ENCODE measurements at places on chromosomes 12 and 14.

GRCh38 chr12:47223848-47224213 is 144.1 kb upstream of the AMIGO2 start:
- no peak for DNase-seq

GRCh38 chr12:71636704-71637115 is 26.9 kb downstream of the ZFC3H1 start:
- peak; percentile 28 for DNase-seq

DNA sequence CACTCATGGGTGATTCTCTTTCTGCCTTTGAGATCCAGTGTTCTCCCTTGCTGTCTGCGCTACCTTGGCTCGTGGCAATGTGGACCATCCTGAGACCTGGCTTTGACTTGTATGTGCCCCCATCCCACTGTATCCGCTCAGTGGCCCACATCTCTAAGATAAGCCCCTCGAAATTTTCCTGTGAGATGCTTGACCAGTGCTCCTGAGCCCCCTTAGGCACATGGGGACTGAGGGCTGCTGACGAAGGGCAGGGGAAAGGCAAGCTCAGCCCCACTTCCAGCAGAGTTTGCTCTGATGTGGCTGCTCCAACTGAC is 1.5 kb upstream of the NINJ2 start:
- no peak for DNase-seq

DNA sequence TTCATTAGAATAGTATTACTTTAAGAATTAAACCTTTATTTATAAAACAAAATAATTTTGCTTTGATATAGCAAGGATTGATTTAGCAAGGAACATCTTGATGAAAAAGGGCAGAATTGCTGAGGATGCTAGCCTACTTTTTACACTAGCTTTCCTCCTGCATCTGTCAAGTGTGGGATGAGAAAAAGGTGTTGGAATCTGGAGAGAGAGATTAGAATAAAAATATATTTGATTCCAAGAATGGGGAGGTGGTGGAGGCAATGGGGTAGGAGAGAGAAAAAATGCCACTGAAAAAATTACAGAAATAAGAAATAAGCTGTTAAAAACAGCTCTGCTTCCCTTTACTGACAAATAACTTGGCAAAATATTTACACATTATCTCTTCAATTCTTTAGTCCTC is 98.9 kb downstream of the NUMB start:
- DNase-seq: no peak

GRCh38 chr14:25055992-25056687 is 6.2 kb upstream of the STXBP6 start:
- DNase-seq: no peak

- DNase-seq: no peak
These were observed 27.5 kb upstream of the KRAS start for GRCh38 chr12:25278269-25278668.

- DNase-seq: peak; percentile 95
These were observed 99.4 kb downstream of the CRADD start for GRCh38 chr12:93776581-93777018.

GRCh38 chr12:64070454-64070853 is 151.6 kb downstream of the KICS2 start:
- no peak for DNase-seq

DNA sequence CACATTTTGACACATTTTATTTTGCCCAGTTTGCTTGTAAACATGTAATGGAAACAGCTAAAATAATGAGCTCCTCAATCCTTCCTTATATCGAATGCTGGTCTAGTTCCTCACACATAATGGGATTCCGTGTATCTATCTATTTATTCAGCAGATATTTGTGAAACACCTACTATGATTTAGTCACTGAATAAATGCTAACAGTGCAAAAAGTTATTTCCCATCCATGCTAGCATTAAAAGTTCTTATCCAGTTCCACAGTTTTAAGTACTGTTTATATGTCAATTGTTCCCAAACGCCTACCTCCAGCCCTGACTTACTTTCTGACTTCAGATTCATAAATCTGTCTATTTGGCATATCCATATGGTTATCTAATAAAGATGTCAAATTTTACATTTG is 1788.7 kb upstream of the FLRT2 start:
- no peak for DNase-seq

DNA sequence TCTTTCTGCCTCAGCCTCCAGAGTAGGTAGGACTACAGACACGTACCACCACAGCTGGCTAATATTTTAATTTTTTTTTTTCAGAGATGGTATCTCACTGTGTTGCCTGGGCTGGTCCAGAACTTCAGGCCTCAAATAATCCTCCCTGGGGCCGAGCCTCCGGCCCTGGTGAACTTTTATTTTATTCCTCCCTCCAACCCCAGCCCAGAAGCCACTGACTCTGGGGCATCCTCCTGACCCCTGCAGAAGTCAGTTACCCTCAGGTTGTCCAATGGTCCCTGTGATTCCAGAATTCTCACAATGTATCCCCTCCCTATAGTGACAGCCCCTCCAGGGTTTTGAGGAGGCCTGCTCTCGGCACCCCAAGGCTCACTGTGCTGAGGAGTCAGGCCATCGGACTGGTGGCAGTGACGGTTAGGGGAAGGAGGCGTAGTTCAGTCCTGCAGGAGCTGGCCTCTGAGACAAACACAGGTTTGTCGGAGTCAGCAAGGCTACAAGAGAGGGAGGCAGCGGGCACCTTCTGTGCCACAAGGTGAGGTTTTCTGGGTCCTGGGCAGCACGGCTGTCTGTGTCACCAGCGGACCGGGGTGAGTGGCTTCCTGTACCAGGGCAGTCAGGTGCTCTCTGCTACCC is 19.4 kb upstream of the FIGNL2 start:
- no peak for DNase-seq

DNA sequence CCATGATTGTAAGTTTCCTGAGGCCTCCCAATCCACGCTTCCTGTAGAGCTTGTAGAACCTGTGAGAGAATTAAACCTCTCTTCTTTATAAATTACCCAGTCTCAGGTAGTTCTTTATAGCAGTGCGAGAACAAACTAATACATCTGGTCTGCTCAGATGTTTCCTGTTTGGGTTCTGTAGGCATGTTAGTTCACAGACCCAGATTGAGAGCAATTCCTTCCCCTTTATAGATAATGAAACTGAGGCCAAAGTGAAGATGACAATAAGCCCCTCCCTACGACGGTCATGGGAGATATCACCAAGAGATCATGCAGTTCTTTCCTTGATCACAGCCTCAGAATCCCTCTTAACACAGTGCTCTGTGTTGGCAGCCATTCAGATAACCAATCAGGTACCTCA is 76.5 kb upstream of the CLMN start:
- DNase-seq: no peak

DNA sequence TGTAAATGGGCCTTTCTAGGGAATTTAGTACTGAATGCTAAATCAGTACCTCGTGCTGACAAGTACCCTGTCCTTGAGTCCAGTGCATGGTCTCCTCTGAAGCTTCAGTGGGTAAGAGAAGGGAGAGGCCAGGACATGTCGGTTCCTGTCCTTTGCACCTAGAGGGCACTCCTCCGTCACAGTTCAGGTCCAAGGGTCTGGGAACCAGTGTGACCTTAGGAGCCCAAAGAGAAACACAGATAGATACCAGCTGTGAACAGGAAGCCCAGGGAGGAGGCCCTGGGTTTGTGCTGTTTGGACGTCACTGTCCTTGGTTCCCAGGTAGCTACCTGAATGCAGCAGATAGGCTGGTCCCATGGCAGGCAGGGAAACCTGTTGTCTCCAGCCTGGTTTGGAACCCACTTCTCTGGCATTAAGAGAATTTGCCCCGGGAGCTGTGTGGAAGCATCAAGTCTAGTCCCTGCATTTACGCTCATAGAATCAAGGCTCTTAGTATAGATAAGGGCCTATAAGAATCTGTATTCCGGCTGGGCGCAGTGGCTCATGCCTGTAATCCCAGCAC is 3.9 kb upstream of the FGF23 start:
- DNase-seq: no peak

- DNase-seq: no peak
These were observed 398.9 kb upstream of the CCDC196 start for GRCh38 chr14:66087231-66087630.

- DNase-seq: no peak
These were observed 15.9 kb upstream of the CLEC4E start for GRCh38 chr12:8556531-8557097.

DNA sequence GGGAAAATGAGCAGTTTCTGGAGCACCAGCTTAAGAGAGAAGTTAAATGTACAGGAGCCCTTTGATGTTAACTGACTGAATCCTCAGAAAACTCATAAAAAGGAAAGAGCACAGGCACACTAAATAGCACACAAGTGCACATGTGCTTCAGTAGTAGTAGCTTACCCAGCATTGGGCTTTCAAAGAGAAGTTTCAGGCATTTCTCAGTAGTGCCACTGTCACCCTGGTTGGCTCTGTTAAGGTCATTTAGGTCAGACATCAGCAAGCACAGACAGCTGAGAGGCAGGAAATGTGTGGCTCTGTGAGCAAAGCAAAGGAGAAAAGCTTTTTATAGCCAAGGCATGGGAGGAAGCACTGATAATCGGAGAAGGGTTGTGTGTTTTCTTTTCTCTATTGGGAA is 96.3 kb upstream of the HIF1A start:
- no peak for DNase-seq

DNA sequence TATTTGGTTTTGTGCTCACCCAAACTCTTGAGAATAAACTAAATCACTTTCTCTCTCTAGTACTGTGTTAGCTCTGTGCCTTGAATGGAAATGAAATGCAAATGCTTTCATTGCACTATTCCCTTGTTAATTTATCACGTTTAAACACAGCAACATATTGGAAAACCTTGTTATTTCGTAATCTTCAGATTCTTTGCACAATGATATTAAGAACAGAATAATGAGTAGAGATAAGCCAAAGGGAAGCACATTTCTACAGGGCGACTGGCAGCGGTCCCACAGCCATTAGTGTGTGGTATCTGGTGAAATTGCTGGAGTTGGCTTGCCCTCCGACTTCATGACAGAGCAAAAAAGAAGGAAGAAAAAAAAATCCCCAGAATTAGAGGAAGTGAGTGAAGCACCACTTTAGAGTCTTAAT is 166.1 kb upstream of the E2F7 start:
- DNase-seq: peak; percentile 74

DNA sequence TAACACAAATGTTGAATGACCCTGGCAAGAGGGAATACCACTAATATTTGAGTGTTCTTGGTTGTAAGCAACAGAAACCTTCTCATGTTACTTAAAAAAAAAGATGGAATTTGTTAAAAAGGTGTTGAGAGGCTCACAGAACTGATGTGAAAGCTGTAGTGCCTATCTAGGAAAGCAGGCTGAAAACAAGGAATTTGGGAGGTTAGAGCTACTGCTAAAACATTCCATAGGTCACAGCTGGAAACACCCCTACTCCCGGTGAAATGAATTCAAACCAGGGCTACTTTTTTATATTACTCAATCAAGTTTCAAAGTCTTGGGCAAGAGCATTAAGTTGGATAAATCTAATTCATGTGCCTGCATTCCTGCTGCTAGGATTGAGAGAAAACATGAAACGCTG is 104.1 kb downstream of the SLC35F4 start:
- DNase-seq: no peak

- DNase-seq: no peak
These were observed 79.9 kb downstream of the HEATR5A start for GRCh38 chr14:31340297-31341063.

DNA sequence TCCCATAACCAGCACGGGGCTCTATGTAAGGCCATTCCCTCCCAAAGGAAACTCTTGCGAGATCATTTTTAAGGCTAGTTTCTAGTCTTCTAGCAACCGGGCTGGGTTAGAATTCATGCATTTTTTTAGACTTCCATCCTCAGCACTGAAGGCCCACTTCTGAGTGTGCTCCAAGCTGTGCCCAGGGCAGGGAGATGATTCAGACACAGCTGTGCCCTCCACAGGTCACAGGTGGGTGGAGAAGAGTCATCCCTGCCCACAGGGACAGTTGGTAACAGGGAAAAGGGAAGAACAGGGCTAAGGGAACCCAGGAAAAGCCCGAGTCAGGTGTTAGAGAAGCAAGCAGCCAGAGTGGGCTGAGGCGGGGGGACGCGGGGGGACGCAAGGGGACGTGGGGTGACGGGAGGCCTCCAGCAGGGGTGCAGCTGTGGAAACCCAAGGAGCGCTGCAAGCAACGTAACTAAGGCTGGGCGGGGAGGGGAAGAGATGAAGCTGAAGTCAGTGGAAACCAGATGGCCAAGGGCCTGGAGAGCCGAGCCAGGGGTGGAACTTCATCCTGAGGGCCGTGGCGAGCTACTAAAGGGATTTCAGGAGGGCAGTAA is 27.2 kb upstream of the PPP2R5C start:
- DNase-seq: no peak

DNA sequence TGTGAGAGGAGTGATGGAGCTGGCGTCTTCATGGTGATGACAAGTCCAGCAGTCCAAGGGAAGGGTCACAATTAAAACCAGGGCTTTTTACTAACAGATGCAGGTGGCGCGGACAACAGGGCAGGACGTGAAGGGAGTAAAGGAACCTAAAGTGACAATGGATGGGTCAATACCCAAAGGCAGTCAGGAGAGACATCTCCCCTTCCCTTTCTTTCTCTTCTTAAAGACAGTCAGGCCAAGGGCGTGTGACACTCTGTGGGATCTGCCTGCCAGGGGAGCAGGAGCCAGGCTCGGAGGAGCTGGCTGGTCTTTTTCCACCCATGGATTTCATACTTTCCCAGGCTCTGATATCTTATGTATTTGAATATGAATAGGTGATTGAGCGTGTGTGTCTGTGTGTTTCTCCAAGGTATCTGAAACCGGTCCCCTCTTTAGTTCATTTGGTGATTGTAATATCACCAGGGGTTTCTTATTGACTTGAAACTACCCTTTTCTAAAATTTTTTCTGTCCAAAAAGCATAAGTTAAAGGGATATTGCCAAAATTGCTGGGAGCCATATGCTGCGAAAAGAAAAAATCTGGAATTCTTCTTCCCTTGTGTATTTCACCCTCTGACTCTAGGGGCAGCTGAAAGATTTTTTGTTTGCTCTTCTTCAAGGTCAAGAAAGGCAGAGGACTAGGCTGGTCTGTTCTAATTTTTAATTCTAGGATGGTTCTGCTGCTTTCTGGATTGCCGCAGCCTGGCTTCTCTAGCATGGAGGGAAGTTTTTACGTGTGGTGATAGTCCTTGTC is 61.8 kb downstream of the FBXL14 start:
- no peak for DNase-seq

DNA sequence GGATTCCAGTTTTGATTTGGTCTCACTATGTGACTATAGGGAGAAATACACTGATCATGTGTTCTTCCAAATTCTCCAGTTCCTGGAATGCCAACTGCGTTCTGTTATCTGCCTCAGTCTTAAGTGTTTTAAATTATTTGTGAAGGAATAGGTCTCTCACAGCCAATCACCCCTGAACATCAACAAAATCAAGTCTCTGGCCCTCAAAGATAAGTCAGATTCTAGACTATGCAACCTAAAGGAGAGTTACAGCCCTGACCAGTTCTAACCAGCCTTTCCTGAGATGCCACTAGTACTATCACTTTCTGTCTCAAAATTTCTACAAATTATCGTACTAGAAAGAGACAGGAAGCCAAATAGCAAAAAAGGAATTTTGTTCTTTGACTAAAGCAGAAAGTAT is 22.3 kb downstream of the ZFC3H1 start:
- no peak for DNase-seq

GRCh38 chr12:45909041-45909713 is 81.2 kb downstream of the SCAF11 start:
- no peak for DNase-seq
